ENCODE measurements at places on chromosomes 6 and 20. TPM values are rescaled to one million over a fixed set of nuclear protein-coding genes. Genes with fewer than 3 reads are reported as not detected.

HDGFL1 gene
- not detected for total RNA-seq

RCAN2 gene
- total RNA-seq, result 4.7 TPM

ESF1 gene
- 12.2 TPM for total RNA-seq

ERMARD gene
- 12.6 TPM for total RNA-seq

SNPH gene
- 1.4 TPM for total RNA-seq
